ENCODE measurements at places on chromosomes 2 and 18.

- DNase-seq, result peak; percentile 84
Measured at GRCh38 chr2:64649626-64650025, 4.1 kb downstream of the SERTAD2 start.

GRCh38 chr2:60213865-60214625 lies 339.4 kb downstream of the BCL11A start:
- DNase-seq, result peak; percentile 61

DNA sequence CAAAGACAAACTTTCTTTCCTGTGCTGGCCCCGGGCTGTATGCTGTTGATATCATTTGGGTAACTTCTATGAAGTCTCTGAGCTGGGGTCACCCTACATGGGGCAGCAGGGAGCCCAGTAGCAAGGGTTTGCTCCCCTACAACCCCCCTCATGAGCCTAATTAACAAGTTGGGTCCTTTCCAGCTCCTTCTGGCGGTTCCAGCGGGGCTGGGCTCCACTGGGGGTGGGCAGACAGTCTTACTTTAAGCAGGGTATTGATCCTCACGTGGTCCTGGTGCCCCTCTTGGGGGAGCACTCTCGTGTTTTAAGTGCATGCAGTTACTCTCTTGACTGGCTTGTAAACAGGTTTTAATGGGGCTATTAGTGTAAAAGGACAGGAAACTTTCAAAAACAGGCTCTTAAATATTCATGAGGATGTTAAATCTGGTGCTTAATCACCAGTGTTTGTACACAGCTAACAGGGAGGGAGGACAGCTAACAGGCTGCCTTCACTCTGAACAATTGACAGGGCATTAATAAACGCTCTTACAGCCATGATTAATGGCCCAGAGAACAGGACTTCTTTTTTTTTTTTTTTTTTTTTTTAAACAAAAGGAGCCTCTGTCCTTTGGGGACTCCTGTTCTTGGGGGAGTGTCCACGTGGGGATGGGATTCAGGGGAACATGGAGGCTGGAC lies 36.6 kb upstream of the SKOR2 start:
- DNase-seq, result no peak

GRCh38 chr2:134346141-134346540 lies 92.3 kb downstream of the MGAT5 start:
- DNase-seq, result no peak

- no peak for DNase-seq
Measured at GRCh38 chr2:132725748-132726147, 55.7 kb upstream of the LYPD1 start.

GRCh38 chr2:35347561-35347960 lies 1008.0 kb upstream of the CRIM1 start:
- no peak for DNase-seq

- no peak for DNase-seq
Measured at GRCh38 chr2:174292908-174293307, 41.8 kb upstream of the SP9 start.

DNA sequence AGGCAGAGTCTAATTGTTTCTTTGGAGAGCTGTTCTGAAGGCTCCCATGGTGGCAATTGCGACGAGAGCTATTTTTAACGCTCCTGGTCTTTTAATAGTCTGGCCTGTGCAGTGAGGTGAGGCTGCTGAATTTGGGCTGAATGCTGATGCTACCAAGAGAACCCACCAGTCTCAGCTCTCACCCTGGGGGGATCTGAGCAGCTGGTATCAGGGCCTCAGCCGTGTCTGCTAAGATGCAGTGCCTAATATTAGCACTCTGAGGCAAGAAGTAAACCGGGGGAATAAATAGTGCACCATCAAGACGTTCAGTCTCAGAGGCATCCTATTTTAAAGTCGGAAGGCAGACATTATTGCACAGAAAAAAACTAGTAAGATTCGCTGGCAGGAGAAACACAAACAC lies 214.8 kb upstream of the PID1 start:
- DNase-seq, result no peak

DNA sequence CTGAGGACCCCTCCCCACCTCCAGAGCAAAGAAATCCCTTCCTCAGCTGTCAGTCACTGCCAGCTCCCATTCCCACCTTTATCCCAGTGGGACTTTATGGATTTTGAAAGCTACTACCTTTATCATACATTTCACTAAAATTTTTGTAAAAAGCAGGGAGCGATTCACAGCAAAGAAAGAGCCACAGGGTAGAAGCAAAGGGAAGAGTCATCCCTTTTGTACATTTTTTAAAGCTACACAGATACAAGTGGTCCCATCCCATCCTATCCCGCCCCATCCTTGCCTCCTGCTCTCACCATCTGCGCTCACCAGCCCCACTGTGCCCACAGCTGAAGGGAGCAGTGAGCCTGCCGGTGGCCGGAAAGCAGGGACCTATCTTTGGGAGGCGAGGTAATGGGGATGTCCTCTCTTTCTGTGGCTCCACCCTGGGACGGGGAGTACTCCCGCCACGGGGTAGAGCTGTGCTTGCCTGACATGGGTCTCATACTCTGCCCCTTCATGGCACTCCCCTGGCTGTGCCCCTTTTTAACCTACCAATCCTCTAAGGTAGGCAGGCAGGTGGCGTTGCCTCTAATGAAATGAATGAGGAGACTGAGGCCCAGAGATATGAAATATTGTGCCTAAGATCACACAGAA lies 13.2 kb downstream of the SH2D6 start:
- DNase-seq, result no peak

GRCh38 chr2:99562516-99562915 lies 72.7 kb upstream of the REV1 start:
- no peak for DNase-seq

DNA sequence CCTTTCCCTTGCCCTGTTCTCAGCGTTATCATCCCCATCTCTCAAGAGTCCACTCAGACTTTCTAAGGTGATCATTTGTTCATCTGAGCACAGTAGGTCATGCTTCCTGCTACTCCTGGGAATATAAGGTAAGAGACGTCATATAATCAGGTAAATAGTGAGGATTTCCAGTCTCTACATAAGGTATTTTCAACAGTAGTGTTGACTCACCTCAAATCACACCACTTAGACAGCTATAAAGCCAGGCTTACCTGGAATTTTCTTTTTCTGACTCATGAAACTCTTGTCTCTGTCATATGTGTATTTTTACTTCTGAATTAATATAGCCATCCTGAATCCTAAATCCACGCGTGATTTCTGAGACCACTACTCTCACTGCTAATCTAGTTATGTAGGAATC lies 443.2 kb downstream of the ARHGAP15 start:
- DNase-seq, result no peak

- DNase-seq, result peak; percentile 49
Measured at GRCh38 chr2:120936476-120937334, 201.0 kb downstream of the GLI2 start.

DNA sequence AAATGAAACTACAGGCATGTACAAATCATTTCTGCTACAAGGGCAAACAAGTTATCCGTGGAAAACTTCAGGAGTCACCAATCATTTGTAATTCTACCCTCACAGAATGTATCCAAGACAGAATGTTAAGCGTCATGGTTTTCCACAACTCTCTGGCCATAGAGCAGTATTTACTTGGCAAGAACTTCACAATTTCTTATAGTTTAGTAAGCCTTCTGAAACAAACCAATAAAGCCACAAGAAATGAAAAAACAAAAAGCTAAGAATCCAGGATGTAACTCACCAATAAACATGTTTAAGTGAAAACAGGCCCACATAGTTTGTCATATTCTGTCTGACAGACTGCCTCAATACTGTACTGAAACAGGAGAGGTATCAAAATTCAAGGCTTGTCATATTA lies 70.3 kb downstream of the LNPK start:
- DNase-seq, result no peak

- DNase-seq, result no peak
Measured at GRCh38 chr18:7921938-7922587, 354.9 kb downstream of the PTPRM start.

DNA sequence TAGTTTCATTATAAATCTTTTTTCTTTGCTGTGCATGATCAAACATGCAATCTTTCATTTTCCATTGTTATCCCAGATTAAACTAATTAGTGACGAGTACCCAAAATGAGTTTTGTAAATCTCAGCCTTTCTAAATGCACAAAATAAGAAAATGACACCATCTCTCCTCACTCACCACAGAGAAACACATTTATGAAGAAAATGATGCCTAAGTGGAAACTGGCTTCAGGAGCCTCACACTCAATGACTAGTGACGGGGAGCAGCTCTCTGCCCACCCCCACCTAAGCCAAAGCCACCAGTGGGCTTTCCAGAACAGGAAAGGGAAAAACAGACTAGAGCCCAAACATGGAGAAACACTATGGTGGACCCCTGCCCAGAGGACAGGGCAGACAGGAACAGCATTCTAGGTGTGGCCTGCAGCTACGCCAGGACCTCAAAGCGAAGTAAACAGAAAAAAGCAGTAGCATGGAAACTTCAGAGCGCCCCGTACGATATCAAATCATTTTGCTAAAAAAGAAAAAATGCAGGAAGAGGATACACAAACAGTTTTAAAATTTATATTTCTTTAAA lies 113.5 kb downstream of the RBMS1 start:
- no peak for DNase-seq

GRCh38 chr2:201452058-201452921 lies 750 bp downstream of the STRADB start:
- DNase-seq, result no peak

GRCh38 chr18:35836932-35837331 lies 135.5 kb upstream of the RMP24 start:
- DNase-seq, result no peak

- DNase-seq, result no peak
Measured at GRCh38 chr2:833180-833579, 117.5 kb upstream of the SNTG2 start.

- no peak for DNase-seq
Measured at GRCh38 chr2:239820836-239821693, 204.1 kb downstream of the NDUFA10 start.

DNA sequence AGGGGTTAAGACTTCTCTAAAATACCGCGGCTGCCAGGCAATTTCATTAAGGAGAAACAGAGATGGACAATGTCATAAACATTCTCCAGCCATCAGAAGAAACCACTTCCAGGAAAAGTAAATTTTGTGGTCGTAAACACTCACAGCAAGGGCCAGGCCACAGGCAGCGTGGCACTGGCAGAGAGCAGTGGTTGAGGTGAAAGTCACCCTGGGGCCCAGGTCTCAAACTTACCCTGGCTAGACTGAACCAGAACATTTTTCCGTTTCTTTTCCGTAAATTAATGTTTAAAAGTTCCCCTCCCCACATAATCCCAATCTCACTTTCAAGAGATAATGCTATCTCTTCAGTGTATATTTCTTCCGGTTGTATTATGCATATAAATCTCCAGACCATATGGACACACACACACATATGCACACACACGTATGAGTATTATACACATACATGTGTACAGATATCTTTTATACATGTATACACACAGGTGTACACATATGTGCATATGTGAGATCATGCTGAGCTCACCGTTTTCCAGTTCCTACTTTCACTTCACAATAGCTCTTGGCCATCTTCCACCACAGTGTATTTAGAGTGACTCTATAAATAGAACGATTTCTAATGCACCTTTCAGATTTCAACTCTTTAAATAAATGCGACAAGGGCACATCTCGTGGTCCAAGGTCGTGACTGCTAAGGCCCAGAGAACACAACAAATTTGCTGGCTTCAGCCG lies 90.1 kb downstream of the MALT1 start:
- DNase-seq, result no peak

GRCh38 chr2:184498936-184499335 lies 99.4 kb upstream of the ZNF804A start:
- no peak for DNase-seq

DNA sequence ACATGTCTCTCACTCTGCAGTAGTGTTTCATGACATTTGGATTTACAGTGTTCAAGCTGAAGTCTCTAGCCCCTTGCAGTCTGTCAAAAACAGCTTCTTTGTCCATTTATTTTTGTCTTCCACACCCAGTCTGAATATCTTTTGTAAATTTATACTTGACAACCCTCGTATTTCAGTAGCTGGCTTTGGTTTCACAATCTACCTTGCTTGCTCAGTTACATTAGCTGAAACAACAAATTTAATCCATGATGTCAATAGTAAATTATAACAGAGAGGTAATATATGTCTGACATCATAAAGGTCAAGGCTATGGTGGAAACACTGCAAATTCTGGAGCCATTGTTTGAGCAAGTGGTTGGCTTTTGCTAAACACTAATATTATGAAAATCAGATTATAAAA lies 328.7 kb downstream of the MTX2 start:
- DNase-seq, result no peak

- no peak for DNase-seq
Measured at GRCh38 chr2:241759067-241759807, 17.4 kb upstream of the GAL3ST2 start.

- no peak for DNase-seq
Measured at GRCh38 chr2:120840795-120841487, 105.3 kb downstream of the GLI2 start.

GRCh38 chr2:239303711-239304532 lies 96.9 kb downstream of the HDAC4 start:
- DNase-seq, result no peak

DNA sequence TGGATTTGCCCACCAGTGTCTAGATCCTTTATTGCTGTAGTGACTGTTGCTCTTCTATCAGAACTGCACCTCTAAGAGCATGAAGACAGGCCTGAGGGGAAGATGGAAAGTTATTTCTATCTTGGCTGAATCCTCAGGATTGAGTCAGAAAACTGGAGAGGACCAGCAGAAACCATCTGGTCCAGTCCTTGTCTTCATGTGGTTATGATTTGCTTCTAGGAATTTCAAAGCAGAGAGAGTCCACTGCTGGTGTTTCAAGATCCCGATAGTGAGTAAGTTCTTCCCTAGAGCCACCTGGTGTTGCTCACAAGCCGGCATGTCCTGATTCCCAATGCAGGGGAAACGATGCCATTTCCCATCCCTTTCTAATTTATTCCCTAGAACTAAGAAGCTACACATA lies 84.2 kb downstream of the NCKAP5 start:
- DNase-seq, result no peak

GRCh38 chr2:176464886-176465564 lies 195.8 kb downstream of the MTX2 start:
- no peak for DNase-seq

DNA sequence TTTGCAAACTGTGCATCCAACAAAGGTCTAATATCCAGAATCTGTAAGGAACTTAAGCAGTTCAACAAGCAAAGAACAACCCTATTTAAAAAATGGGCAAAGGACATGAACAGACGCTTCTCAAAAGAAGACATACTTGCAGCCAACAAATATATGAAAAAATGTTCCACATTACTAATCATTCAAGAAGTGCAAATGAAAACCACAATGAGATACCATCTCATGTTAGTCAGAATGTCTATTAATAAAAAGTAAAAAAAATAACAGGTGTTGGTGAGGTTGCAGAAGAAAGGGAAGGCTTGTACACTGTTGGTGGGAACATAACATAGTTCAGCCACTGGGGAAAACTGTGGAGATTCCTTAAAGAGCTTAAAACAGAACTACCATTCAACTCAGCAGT lies 126.2 kb downstream of the NAT8 start:
- DNase-seq, result no peak

GRCh38 chr18:13640266-13640860 lies 86.0 kb downstream of the FAM210A start:
- no peak for DNase-seq

- no peak for DNase-seq
Measured at GRCh38 chr18:63002803-63003445, 287.6 kb downstream of the PHLPP1 start.

GRCh38 chr2:239194731-239195317 lies 206.0 kb downstream of the HDAC4 start:
- no peak for DNase-seq

- DNase-seq, result no peak
Measured at GRCh38 chr18:58653814-58654509, 17.3 kb upstream of the MALT1 start.

- no peak for DNase-seq
Measured at GRCh38 chr2:145860083-145860482, 1340.2 kb upstream of the ZEB2 start.

GRCh38 chr2:230202430-230203109 lies 17.2 kb downstream of the SP110 start:
- no peak for DNase-seq
